ENCODE measurements at places on chromosomes 7 and 10.

- no peak for DNase-seq
Observed at GRCh38 chr10:76523246-76523645, 1091.8 kb downstream of the LRMDA start.

DNA sequence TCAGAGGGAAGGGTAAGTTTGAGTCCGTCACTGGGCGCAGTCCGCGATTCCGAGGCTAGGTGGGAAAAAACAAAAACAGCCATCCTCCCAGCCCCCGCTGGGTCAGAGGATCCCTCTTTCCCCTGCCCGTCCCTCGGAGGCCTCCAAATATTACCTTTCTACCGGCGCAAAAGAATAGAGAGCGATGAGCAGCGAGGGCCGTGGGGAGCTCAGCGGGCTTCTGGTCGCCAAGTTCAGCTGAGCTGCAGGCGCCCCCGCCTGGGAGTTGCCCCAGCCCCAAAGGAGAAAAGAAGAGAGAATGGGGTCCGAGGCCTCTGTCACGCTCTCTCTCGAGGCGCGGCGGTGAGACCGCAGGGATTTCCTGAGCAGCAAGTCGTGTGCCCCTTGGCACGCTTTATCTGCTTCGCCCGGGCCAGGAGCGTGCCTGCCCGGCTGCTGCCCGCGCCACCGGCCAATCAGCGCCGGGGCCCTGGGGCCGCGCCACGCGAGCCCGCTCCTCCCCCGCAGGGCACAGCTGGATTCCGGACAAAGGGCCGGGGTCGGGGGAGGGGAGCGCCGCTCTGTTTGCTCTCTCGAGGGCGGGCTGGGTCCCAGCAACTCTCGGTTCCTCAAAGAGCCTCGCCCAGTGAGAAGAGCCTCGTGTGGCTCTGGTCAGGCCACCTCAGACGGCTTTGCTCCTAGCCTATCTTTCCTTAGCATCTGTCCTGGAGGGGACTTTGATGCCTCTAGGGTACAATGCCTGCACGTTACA lies at the start of gene NEUROG3:
Gene NEUROG3 (minus strand): TSS at position 367 of the 751 bp plus-strand sequence. CDS start 379 bp downstream, outside the sequence.
- peak; percentile 88 for DNase-seq

- DNase-seq: no peak
Observed at GRCh38 chr10:65660006-65660405, 1265.8 kb upstream of the LRRTM3 start.

- DNase-seq: peak; percentile 46
Observed at GRCh38 chr10:69383558-69383957, 33.2 kb downstream of the TACR2 start.

GRCh38 chr7:43569424-43569823 lies 13.5 kb upstream of the STK17A start:
- no peak for DNase-seq

GRCh38 chr7:101690061-101690460 lies 61.0 kb upstream of the MYL10 start:
- DNase-seq: no peak

DNA sequence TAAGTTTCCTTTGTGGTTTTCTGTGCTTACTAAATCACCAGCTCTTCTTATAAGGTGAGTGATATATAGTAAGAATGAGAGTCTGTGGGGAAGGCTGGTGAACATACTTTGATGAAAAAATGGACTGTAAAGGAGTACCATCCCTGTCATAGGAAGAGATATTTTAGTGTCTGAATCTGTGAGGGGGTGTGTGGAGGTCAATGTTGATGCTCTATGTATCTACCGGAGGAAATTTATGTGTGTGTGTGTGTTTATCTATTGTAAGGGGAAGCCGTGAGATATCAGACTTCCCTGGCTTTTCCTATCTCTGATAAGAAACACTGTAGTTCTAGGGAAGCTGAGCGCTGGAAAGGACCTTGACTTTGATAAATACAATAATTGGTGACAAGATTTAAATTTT lies 179.0 kb downstream of the PCDH15 start:
- no peak for DNase-seq

DNA sequence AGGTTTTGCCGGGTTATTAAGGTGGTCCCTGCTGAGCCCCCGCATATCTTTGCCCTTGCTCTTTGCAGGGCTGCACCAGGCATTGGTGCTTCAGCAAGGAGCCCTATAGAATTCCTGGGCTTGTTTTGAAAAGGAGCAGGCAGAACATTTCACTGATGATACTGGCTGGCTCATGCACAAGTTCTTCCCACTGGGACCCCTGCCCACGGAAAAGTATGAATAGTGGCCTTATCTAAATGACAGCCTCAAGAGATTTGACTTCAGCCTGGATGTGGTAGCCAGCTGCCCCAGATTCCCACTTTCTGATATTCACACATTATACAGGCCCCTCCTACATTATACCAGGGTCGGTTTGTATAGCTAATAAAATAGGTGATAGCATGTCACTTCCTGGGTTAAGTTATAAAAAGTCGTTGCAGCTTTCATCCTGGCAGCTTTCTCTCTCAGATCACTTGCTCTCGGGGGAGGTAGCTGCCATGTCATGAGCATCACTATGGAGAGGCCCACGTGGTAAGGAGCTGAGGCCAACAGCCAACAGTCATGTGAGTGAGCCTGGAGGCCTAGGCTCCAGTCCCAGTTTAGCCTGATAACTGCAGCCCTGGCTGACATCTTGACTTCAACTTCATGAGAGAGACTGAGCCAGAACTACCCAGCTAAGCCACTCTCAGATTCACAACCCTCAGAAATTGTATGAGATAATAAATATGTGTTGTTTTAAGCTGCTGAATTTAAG lies 16.8 kb upstream of the CRTAC1 start:
- no peak for DNase-seq

DNA sequence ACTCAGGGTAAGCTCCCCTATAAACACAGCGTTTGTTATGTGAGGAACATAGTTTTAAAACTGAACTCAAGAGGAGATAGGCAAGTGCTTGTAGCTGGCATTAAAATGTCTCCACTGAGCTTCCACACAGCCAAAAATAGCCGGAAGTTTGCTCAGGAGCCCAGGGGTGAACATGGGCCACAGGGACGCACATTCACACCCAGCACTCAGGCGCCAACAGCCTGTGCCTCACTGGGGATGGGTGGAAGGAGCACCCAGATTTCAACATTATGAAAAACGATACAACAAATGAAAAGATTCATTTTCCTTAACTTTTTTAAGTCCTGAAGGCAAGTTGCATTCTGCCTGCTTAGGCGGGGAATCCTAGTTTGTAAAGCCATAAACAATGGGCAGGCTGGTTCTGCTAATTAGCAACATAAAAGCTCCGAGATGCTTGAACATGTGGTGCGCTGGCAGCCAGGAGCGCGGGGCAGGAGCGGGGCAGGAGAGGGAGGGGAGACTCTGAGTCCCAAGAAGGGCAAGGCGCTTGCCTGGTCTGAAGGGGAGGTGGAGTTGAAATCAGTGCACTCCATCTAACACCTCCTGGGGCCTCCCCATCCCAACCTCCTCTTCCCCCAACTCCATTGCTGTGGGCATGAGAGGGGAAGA lies 235.9 kb downstream of the COBL start:
- peak; percentile 90 for DNase-seq

GRCh38 chr10:132226586-132227405 lies 40.0 kb downstream of the DPYSL4 start:
- DNase-seq: no peak

- no peak for DNase-seq
Observed at GRCh38 chr7:141190495-141190894, 116.6 kb downstream of the TMEM178B start.

- no peak for DNase-seq
Observed at GRCh38 chr7:99210265-99210970, 2.5 kb upstream of the KPNA7 start.

DNA sequence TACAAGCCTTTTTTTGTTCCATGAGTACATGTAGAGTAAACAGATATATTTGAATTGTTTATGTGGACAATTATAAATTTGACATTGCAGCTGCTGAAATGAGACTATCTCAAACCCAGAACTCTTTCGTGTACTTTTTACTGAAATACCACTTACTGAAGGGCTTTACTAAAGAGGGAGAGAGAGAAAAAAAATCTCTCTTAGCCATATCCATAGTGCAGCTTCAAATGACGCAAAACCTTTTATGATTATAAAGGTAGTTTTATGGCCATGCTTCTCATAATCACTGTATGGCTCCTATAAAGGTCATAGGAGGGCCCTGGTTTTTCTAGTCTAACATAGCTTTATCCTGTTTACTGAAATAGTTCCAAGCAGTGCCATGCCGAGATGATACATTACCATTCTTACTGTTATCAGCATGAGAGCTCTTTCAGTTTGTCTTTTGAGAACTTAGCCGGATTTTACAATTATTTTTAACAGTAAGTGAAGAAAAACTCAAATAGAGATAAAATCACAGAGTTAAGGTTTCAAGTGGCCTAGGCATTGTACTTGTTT lies 35.1 kb downstream of the KCND2 start:
- DNase-seq: no peak

- peak; percentile 73 for DNase-seq
Observed at GRCh38 chr10:118720685-118721538, 33.9 kb downstream of the CACUL1 start.

DNA sequence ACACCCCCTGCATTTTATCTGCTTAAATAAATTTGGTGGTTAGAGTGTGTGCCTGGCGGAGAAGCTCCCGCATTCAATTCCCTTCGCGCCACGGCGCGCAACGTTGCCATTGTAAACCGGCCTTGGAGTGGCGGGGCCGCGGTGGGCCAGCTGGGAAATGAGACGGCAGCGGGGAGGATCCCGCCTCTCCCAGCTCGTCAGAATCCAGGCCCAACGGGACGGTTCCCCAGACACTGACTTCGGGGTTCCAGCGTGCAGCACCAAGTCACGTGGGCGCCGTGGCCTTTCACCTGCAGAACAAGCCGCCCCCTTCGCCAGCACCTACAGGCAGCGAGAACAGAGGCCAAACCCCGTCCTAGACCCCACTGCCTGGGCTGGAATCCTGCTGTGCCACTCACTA lies 103.4 kb downstream of the GRID1 start:
- peak; percentile 47 for DNase-seq

DNA sequence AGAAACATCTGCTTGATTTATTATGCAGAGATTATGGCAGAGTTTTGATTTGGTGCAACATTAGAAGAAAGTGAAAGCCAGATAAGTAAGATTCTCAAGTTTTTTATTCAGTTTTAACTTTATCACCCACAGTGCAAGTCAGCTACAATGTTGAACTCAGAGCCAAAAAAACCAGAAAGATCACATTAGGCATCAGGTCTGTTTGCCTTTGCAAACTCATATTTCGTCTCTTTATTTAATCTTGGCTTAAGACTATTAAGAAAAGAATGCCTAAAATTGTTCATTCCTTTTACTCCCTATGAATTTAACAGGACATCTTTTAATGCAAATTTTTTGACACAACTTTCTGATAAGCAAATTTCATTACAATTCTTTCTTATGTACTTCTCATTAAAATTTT lies 76.0 kb upstream of the TMEM26 start:
- DNase-seq: no peak

DNA sequence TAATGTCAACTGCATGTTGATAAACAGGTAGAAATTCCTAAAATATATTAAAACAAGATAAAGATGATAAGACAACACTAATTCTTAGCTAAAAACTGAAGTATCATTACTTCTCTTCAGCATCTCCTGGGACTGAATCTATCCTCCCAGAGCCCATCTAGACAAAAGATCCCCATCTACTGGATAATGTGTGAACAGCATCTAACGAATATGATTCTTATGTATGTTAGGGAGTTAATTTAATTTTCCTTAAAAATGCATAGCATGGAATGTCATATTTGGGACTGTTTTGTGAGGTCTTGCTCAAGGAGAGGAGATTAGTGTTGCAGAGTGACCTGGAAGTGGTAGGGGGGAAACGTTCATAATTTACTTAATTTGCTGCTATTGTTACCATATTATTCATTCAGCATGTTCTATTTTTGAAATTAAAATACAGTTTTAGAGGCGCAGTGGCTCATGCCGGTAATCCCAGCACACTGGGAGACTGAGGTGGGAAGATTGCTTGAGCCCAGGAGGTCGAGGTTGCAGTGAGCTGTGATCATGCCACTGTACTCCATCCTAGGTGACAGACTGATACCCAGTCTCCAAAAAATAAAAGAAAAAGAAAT lies 305.1 kb upstream of the CSTF2T start:
- no peak for DNase-seq

- DNase-seq: no peak
Observed at GRCh38 chr7:80403686-80404241, 108.1 kb downstream of the GNAT3 start.

DNA sequence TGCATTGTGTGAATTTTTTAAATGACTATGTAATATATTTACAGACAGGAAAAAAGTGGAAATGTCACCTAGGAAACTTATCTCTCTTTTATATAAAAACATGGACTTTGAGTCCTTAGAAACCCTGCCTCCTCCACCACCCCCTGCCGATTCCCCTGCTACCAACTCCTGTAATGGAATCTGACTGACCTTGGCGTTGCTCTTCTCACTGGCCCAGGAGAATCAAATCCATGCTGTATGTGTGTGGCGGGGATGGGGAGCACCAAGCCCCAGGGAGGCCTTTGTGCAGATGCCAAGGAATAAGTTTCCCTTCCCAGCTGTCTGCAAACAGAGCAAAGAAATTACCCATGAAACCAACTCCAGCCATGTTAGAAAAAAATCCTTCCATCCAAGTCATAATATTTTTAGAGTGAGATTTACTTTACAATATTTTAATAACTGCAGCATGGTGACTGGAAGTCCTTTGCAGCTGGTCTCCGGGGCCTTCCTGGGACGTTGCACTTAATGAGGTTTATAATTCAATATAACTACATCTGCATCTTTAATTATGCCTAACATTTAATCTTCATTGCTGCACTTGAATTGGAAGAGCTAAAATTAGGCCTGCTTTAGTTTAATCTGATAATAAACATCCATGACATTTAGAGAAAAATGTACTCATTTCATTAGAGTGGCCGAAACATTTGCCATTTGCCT lies 111.4 kb upstream of the CACUL1 start:
- no peak for DNase-seq

- no peak for DNase-seq
Observed at GRCh38 chr7:128437426-128438332, 18.0 kb upstream of the HILPDA start.

- DNase-seq: no peak
Observed at GRCh38 chr7:149245744-149246143, 6.3 kb downstream of the ZNF212 start.

DNA sequence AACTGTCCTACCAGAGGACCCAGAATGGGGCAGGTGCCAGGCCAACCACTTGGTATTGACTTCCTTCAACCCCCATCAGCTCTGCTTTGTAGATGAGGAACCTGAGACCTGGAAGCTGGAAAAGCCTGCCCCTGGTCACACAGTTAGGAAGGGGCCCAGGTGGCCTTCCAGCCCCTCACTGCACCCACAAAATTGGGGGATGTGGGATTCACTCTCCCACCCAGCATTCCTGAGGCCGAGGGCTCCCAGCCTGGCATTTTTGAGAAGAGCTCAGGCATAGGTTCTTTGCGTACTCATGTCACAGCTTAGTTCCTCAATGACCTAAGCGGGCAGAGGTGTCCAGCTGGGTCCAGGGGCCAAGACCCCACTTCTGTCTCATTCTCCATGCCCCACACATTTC lies 46.1 kb downstream of the EBF3 start:
- DNase-seq: no peak

GRCh38 chr10:36254199-36254598 lies 612.1 kb upstream of the FZD8 start:
- DNase-seq: no peak

GRCh38 chr10:120559800-120560199 lies 102.8 kb downstream of the PLPP4 start:
- no peak for DNase-seq

All from endodermal cell (in vitro differentiated cells).